Ascending aorta (tissue), 2 donors: ENCODE measurements at places on chromosomes 7 and 10. TPM values are rescaled to one million over a fixed set of nuclear protein-coding genes. Genes with fewer than 3 reads are reported as not detected.
A peak's percentile ranks its signal among the peaks of the same experiment; 100 is the strongest.

DNA sequence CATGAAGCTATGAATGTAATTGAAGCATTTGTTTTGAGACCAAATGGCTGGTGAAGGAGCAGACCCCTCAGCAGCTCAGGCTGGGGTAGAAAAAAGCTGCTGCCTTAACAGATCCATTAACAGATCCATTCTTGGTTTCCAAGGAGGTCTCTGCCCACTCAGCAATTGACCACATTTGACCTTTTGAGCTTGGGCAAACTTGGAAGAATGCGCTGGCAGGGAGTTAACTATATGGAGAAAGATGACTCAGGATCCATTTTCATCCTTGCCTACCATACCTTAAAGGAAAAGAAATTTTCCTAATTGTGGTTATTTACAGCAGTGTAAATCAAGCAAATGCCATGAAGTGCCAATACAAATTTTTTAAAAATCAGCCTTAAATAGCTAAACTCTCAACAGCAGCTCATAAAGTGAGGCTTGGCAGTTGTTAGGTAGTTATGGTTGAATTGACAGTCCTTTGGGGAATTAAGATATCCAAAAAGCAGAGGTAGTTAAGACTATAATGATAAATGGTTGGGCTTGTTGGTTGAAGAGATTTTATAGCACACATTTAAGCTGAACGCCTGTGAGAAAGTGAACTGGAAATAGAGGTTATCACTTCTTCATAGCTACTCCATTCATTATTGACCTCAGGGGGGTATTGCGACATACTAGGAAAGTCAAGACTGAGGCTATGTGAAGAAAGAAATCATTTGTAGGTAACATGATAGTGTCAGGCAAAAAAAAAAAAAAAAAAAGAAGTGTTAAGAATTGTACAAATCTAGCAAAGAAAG, 83.9 kb downstream of the MKX start:
- no peaks in the 10 kb centered on the region for H3K4me1 ChIP-seq
- no peak for DNase-seq
- no peak overlapping the region for H3K4me3 ChIP-seq
- H3K36me3 ChIP-seq: no peaks in the 10 kb centered on the region
- no peaks in the 10 kb centered on the region for H3K27me3 ChIP-seq
- no peak overlapping the region for H3K27ac ChIP-seq

GRCh38 chr10:48224979-48225560, 49.4 kb downstream of the FRMPD2 start:
- H3K27ac ChIP-seq: no peak overlapping the region
- H3K4me1 ChIP-seq: no peaks in the 10 kb centered on the region
- H3K4me3 ChIP-seq: no peak overlapping the region
- no peaks in the 10 kb centered on the region for H3K27me3 ChIP-seq
- DNase-seq: no peak

GRCh38 chr7:24436131-24436920, 136.9 kb upstream of the PALS2 start:
- no peak for DNase-seq
- no peaks in the 10 kb centered on the region for H3K4me1 ChIP-seq
- no peaks in the 10 kb centered on the region for H3K36me3 ChIP-seq
- no peaks in the 10 kb centered on the region for H3K27me3 ChIP-seq
- H3K27ac ChIP-seq: no peak overlapping the region

DNA sequence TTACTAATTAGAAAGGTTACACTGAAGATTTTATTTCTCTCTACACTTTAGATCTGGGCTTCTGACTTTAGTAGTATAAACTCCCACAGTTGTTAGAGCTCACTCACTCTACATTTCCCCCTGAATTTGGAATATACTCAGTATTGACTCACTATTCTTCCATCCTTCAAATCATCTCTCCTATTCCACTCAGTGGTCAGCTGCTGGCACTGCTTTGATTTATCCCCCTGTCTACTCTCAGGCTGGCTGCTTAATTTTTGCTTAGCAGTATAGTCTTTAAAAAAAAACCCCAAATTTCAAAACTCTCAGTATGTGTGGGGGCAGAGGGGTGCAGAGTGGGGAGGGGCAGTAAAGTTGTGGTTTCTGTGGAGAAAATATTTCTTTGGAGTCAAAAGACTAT, 68.9 kb downstream of the CDK6 start:
- H3K4me3 ChIP-seq: no peak overlapping the region
- H3K27ac ChIP-seq: no peak overlapping the region
- no peak for DNase-seq
- peaks cover 10% of the 10 kb centered on the region for H3K4me1 ChIP-seq

GRCh38 chr10:119388849-119389345, 153.6 kb downstream of the RGS10 start:
- H3K4me3 ChIP-seq: no peak overlapping the region
- no peak overlapping the region for H3K27ac ChIP-seq
- peaks cover 15% of the 10 kb centered on the region for H3K36me3 ChIP-seq

DNA sequence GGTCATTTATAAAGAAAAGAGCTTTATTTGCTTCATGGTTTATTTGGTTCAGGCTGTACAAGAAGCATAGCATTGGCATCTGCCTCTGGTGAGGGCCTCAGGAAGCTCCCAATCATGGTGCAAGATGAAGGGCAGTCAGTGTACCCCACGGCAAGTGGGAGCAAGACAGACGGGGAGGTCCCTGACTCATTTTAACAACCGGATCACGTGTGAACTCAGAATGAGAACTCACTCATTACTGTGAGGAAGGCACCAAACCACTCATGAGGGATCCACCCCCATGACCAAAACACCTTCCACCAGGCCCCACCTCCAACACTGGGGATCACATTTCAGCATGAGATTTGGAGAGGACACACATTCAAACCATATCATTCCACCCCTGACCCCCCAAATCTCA, 15.7 kb upstream of the CRYGN start:
- no peak overlapping the region for H3K4me3 ChIP-seq
- H3K27ac ChIP-seq: no peak overlapping the region
- H3K36me3 ChIP-seq: no peaks in the 10 kb centered on the region
- no peak for DNase-seq
- H3K27me3 ChIP-seq: no peaks in the 10 kb centered on the region
- H3K4me1 ChIP-seq: peaks cover 12% of the 10 kb centered on the region

- no peak overlapping the region for H3K4me3 ChIP-seq
- H3K36me3 ChIP-seq: no peaks in the 10 kb centered on the region
- no peaks in the 10 kb centered on the region for H3K4me1 ChIP-seq
- H3K27me3 ChIP-seq: no peaks in the 10 kb centered on the region
- H3K27ac ChIP-seq: no peak overlapping the region
- DNase-seq: peak; percentile 43
These were observed 71.2 kb downstream of the ADCYAP1R1 start for GRCh38 chr7:31123321-31123720.

DNA sequence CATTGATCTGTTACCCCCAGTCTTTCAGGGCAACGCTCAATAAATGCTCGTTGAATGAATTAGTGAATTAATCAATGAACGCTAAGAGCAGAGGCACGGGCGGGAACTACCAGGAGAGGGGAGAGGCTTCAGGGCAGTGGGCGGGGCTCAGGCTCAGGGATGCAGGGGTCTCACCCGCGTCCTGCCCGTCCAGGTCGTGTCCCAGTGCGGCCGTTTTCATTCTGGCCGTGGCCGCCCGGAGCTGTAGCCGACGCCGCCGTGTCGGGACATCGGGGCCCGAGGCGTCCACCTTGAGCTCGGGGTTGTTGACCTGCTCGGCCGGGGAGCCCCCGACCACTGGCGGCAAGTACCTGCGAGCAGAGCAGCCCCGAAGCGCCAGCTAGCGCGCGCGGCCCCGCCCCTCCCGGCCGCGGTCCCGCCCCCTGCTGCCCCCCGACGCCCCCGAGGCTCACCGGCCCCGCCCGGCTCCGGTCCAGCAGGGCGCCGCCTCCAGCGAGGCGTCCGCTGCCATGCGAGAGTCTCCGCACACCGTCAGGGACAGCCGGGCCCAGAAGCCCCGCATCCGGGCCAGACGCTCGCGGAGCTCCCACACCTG, 2.8 kb upstream of the GAL3ST4 start:
- no peaks in the 10 kb centered on the region for H3K36me3 ChIP-seq
- no peak overlapping the region for H3K27ac ChIP-seq
- peaks cover 2% of the 10 kb centered on the region for H3K4me1 ChIP-seq
- no peaks in the 10 kb centered on the region for H3K27me3 ChIP-seq

PLAC9 gene
- total RNA-seq: 221 TPM

GRCh38 chr7:137694405-137694804, 152.4 kb downstream of the DGKI start:
- no peak for DNase-seq
- H3K27ac ChIP-seq: no peak overlapping the region
- H3K4me3 ChIP-seq: no peak overlapping the region
- no peaks in the 10 kb centered on the region for H3K36me3 ChIP-seq

- peaks cover 10% of the 10 kb centered on the region for H3K36me3 ChIP-seq
- H3K4me3 ChIP-seq: no peak overlapping the region
- no peak overlapping the region for H3K27ac ChIP-seq
- H3K27me3 ChIP-seq: no peaks in the 10 kb centered on the region
- no peaks in the 10 kb centered on the region for H3K4me1 ChIP-seq
These were observed 20.0 kb downstream of the GLI3 start for GRCh38 chr7:42217053-42217452.

DNA sequence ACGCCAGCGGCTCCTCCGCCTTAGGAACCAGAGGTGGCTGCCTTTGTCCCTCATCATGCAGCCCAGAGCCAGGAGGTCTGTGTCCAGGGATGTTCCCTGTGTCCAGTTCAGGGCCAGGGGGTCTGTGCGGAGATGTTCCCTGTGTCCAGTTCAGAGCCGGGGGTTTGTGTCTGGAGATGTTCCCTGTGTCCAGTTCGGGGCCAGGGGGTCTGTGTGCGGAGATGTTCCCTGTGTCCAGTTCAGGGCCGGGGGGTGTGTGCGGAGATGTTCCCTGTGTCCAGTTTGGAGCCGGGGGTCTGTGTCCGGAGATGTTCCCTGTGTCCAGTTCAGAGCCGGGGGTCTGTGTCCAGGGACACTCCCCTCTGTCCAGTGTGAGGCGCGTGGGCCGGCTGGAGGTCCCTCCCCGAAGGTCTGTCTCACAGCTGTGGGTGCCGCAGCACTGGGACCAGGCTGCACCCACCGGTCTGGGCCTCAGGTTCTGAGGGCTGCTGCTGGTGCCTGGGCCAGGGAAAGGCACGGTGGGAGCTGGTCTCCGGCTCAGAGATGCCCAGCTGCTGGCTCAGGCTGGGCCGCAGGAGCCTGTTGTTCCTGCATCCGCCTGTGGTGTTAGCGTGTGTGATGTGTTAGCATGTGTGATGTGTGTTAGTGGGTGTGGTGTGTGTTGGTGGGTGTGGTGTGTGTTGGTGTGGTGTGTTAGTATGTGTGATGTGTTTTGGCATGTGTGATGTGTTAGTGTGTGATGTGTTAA, 67.9 kb upstream of the CFAP46 start:
- H3K27ac ChIP-seq: no peak overlapping the region
- H3K4me3 ChIP-seq: no peak overlapping the region
- H3K27me3 ChIP-seq: no peaks in the 10 kb centered on the region

CYP26C1 gene
- total RNA-seq: not detected

DNA sequence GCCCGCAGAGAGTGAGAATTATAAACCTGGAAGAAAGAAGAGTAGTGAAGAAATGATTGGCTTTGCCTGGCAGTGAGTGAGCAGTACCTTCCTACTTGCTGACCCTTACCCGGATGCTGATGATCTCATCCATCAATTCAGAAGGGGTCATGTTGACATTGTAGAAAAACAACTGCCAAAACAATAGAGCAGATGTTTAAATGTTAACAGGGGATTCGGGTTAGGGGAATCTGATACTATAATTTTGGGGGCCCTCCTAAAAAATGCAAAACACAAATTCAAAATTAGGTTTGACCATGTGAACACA, 78.1 kb downstream of the MYOF start:
- H3K4me1 ChIP-seq: no peaks in the 10 kb centered on the region
- H3K27ac ChIP-seq: no peak overlapping the region
- no peaks in the 10 kb centered on the region for H3K27me3 ChIP-seq
- H3K36me3 ChIP-seq: peaks cover 59% of the 10 kb centered on the region
- H3K4me3 ChIP-seq: no peak overlapping the region
- DNase-seq: no peak

IL15RA gene
- total RNA-seq: 24.8 TPM

GSTO2 gene
- total RNA-seq: not detected

DNA sequence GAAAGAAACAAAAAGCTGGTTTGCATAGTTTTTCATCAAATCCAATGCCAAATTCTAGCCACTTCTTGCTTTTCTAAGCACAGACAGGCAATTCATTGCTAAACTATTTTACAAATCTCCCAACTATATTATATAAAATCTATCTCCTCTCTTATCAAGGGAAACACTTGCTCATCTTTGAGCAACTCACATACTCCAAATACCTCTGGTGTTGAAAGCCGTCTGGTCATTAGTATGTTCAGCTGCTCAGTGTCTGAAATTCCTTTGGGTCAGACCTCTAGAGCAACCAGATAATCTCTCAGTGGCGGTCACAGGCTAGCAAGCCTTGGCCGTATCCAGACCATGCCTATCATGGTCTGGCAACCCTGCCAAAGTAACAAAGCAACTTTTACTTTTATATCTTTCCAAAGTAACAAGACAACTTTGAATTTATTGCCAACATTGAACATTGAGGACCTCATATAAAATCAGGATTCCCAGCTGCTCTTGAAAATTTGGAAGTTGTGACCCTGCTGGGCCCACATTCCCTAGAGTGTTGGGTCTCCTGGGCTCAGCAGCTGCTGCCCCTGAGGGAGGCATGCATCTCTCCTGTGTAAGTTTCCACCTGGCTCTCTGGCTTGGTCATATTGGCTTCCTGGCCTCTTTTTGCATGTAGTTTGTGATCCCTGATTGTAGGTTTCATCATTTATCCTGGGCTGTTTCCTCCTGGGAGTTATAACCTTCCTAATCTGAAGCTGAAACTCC, 56.8 kb upstream of the LANCL2 start:
- no peak overlapping the region for H3K4me3 ChIP-seq
- H3K27me3 ChIP-seq: no peaks in the 10 kb centered on the region
- no peak for DNase-seq
- no peaks in the 10 kb centered on the region for H3K4me1 ChIP-seq
- no peak overlapping the region for H3K27ac ChIP-seq

DNA sequence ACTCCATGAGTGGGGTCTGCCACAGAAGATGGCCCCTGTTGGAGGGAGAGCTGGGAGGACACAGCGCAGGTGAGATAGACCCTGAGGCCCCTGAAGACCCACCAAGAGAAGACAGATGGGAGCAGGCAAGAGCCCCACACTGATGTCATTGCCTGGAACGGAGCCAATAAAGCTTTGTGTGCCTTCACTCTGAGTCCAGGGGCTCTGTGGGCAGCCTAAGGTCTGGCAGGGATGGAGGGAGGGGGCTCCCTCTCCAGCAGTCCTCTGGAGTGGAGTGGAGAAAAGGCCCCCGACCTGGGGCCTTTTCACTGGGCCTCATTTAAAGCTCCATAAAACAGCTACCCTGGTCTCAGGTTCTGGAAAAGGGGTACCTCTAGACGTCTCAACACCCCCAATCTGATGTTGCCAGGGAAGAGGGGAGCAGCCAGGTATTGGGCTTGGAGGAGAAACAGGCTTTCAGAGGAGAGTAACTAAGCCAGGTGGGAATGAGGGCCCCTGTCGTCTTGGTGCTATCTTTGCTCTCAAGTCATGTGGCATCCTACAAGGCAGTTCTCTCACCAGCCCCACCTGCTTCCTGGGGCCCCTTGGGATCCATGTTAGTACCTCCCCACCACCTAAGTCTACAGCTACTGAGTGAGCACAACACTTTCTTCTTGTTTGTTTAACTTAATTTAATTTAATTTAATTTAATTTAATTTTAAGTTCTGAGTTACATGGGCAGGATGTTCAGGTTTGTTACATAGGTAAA, 1.4 kb downstream of the C10orf62 start:
- H3K27ac ChIP-seq: no peak overlapping the region
- no peak overlapping the region for H3K4me3 ChIP-seq
- no peak for DNase-seq
- peaks cover 9% of the 10 kb centered on the region for H3K4me1 ChIP-seq
- no peaks in the 10 kb centered on the region for H3K36me3 ChIP-seq
- H3K27me3 ChIP-seq: no peaks in the 10 kb centered on the region
